ENCODE measurements at places on chromosomes 5 and 9. TPM values are rescaled to one million over a fixed set of nuclear protein-coding genes. Genes with fewer than 3 reads are reported as not detected.

The ZNF300 gene
- 0.68 TPM for polyA plus RNA-seq

DNA sequence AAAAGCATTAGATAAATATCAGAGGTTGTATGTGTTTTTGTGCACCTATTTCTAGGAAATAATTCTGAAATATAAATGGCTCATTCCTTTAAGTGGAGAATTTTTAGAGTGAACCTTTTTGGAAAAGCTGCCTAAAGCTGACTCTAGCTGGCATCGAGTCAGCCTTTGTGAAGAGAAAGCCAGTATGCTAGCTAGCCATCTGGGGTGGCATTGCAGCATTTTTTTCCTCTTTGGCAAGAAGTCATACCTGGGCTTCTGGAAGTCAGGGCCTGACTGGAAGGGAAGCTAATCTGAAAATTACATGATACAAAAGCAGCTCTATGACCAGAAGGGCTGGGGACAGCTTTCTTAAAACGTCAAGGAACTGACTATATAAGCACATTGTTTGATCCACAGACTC, 19.7 kb downstream of the ANP32B start:
- no peaks in the 10 kb centered on the region for H3K27me3 ChIP-seq
- no peak overlapping the region for H3K4me3 ChIP-seq
- no peak overlapping the region for H3K27ac ChIP-seq
- H3K4me1 ChIP-seq: peaks cover 18% of the 10 kb centered on the region
- H3K36me3 ChIP-seq: peaks cover 74% of the 10 kb centered on the region

GRCh38 chr5:105878402-105878801, 1792.3 kb downstream of the EFNA5 start:
- no peaks in the 10 kb centered on the region for H3K36me3 ChIP-seq
- no peaks in the 10 kb centered on the region for H3K4me1 ChIP-seq
- H3K4me3 ChIP-seq: no peak overlapping the region
- no peak for DNase-seq
- no peaks in the 10 kb centered on the region for H3K27me3 ChIP-seq

GRCh38 chr9:98410185-98410697, 154.8 kb upstream of the TBC1D2 start:
- no peaks in the 10 kb centered on the region for H3K4me1 ChIP-seq
- DNase-seq: no peak
- no peaks in the 10 kb centered on the region for H3K36me3 ChIP-seq
- no peak overlapping the region for H3K4me3 ChIP-seq

DNA sequence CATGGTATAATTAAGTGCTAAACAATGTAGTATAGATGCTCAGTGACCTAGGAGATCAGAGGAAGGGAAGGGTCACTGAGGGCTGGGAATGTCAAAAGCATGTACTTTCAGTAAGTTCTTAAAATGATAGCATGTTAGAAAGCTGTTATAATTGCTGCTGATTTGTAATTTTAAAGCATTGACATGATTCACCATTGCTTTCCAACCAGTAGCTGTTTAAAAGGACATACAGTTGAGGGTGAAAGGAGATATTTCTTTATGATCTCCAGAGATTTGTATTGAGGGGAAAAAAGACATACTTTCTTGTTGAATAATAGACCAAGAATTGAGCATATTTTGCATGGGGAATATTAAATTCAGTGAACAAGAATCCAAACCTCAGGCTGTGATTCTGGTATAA, 1.2 kb upstream of the SLC1A3 start:
- no peak for DNase-seq
- H3K27ac ChIP-seq: no peak overlapping the region
- peaks cover 3% of the 10 kb centered on the region for H3K4me1 ChIP-seq

Measured in psoas muscle (tissue), 8 donors.